ENCODE measurements at places on chromosomes 7 and 10. TPM values are rescaled to one million over a fixed set of nuclear protein-coding genes. Genes with fewer than 3 reads are reported as not detected.

ZDHHC6 gene
- polyA plus RNA-seq = 65.4 TPM

DNA sequence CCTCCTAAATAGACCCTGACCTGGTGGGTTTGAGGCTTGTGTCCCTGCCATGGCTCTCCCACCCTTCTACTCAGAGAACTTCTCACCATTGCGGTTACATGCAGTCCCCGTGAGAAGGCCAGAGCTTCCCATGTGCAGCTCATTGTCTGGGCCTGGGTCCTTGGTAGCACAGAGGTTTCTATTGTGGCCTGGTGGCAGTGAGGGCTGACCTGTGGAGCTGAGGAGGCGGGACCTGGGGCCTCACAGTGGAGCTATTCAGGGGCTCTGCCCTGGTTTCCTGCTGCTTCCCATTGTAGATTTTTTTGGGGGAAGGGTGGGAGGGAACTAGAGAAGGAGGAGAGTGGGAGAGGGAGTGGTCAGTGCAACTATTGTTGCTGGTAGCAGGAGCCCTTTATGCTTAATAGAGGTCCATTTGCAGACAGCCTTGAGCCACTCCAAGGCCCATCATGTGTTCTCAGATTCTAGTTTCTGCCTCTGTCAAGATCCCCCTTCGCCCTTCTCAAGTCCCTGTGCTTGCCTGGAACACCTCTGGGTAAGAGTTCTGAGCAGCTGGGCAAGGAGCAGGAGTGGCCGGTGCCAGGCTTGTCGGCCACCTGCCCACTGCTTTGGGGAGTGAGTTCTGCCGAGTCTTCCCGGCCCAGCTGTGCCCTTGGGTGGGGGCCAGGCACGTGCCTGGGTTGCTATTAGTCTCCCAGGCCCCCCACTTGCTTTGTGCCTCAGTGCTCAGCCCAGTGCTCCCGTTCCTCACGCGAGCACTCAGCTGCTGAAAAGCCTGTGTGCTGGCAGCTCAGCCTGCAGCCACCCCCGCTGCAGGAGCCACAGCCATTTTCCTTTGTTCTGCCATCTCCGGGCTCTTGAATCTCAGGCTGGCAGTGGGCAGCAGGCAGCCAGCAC is 10.7 kb downstream of the TSPAN14 start:
- no peak for DNase-seq

DNA sequence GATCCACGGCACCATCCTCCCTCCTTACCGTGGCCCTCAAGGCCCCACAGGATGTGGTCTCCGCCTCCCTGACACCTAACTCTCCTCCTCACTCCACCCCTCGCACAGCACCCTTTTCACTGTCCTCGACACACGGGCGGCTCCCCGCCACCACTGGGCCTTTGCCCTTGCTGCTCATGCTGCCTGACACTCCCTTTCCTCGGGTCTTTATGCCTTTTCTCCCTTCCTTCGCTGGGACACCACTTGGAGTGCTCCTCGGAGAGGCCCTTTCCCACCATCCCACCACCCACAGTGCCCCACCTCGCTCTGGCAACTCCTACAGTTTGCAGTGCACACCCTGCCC is 7.9 kb upstream of the INMT start:
- DNase-seq = no peak

MOGAT3 gene
- 0.87 TPM for polyA plus RNA-seq

GFRA1 gene
- 25.9 TPM for polyA plus RNA-seq

DNA sequence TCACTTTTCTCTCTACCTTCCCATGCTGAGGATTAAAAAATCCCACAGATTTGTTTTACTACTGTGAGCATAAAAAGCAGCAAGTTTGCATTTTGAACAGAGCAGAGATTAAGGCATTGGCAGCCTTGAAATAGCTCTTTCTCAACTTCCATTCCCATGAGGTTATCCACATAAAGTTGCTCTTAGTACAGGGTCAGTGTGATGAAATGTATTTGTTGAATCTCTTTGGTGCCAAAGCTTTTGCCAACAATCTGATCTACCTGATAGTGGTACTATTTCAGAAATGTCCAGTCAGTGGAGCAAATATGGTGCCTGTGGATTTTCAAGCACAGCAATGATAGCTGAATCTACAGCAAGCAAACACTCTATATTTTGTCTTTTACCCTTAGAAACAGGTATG is 254.8 kb downstream of the INHBA start:
- no peak for DNase-seq

- DNase-seq = no peak
These were observed 218.1 kb downstream of the CELF2 start for GRCh38 chr10:11235771-11236170.

DNA sequence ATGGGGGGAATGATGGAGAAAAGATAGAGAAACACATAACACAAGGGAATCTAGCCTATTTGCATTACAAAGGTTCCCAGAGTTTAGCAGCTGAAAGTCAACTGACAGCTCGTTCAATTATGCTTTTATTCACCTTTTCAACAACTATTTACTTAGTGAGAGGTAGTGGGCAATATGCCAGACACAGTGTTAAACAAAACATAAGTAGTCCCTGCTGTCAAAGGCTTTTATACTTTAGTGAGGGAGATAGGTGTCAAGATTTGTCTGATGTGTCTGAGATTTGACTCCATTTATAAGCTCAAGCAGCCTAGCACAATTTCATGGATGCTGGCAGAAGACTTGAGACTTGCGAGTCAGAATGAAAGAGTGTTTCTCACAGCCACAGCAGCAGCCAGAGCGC is 549.0 kb upstream of the VSTM2A start:
- DNase-seq = no peak

DNA sequence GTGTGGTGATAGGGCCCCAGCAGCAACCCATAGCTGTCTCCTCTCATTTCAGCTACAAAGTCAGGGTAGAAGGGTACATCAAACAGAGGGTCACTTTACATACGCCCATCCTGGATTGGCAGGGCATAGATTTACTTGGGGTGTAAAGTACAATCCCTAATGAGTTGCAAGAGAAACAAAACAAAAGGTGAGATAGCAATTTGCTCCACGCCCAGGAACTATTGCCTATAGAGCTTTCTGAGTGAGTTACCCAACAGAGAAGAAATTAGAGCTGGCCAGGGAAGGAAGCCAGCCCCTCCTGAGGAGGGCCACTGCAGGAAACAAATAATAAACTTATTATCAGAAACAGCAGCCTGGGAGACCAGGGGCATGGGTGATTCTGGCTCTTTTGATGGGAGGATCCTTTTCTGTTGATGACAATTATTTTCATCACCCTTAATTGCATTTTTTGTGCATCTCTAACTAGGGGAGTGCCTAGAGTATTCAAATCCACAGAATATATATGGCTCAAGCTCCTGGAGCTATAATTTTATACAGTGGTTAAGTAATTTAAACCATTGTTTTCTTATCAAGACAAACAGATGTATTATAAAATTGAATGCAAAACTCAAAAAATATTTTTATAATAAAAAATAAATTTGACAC is 47.4 kb downstream of the SLC26A5 start:
- no peak for DNase-seq

UFSP1 gene
- 1.5 TPM for polyA plus RNA-seq

DNA sequence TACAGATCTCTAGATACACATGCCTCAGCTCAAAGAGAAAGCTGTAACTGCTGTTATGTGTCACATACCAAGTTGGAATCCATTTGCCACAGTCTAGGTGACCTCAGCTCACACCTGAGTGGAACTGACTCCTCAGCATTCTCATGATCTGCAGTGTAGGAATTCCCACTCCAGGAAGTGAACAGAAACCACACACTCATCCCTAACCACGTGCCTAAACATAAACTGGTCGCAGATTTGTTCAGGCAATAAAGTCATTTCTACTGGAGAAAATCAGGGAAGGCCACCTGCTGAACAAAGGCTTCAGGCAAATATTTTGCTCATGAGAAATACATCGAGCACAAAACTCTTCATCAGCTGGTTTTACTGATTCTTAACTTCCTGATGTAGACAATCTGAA is 23.0 kb upstream of the ZMYND11 start:
- DNase-seq = no peak

DNA sequence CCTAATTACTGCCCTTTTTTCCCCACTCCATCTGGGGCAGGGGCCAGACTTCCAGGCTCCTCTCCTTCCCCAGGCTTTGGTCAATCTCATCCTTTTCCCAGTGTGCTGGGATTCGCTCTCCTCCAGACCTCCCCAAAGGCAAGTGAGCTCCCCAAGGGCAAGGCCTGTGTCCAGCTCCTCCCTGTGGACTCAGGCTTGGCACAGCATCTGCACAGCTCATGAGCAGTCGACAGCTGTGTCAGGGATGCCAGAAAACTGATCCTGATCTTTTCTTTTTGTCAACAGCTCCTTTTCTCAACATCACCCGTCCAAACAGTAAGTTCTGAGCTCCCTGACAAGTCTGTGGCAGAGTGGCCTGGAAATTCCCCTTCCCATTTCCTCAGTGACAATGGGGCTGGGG is 67.1 kb downstream of the C10orf120 start:
- no peak for DNase-seq

DNA sequence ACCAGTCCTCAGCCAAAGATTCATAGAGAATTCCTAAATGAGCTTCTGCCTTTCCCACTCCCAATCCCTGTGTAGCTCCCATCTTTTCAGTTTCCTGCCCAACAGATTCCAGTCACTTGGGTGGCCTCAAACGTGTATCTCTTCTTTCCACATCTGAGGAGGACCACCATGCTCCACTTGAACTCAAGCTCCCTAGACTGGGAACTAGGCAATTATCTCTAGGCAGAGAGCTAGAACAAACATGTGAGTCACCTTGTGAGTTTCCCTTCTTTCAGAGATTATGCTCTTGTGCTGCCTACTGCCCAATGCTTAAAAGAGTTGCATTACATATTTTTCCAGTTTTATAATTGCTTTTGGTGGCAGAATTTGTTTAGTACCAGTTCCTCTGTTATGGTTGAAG is 178.0 kb downstream of the MDFIC start:
- DNase-seq = no peak

AKR1C2 gene
- polyA plus RNA-seq = 7.2 TPM

- DNase-seq = no peak
These were observed 49.4 kb downstream of the SPAM1 start for GRCh38 chr7:123974326-123974908.

ZNF425 gene
- polyA plus RNA-seq = 6.4 TPM

DNA sequence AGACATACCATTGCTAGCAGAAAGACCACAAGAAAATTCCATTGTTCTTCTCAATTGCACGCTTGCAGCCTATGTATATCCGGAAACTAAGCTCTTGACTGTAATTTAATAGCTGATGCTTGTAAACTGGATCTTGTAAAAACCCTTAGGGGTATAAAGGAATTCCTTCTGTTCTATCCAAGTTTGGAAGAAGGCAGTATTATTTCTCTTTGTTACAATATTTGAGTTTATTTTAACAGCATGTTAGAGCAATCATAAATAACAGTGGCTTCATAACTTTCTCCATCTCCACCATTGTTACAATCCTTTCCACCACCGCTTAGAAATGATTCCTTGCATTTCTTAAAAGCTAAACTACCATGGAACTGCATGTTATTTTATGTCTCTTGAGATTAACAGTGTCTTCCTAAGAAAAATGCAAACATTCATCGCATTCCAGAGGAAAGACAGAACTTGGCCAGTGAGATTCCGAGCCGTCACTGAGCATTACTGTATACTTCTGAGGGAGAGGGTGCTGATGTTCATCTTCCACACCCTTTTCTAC is 92.5 kb downstream of the TRIL start:
- no peak for DNase-seq

GRCh38 chr7:96870934-96871333 is 134.4 kb upstream of the DLX6 start:
- DNase-seq = no peak

NUPR2 gene
- polyA plus RNA-seq = 2.0 TPM

DNA sequence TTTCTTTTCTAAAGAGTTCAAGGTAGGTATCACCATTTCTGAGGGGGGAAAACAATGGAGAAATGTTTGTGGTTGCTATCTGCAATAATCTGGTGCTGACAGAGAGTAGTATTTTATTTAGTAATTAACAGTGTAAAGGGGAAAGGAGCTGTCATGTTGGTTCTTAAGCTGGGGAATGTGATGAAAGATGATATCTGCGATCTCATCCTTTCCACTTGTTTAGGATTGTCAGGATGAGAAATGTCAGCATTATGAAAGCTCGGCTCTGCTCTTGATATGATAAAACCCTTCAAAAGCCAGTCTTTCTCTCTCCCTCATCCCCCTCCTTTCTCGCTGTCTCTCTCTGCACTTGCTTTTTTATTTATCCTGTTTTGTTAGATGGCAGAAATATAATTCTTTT is 106.1 kb downstream of the POU6F2 start:
- DNase-seq = no peak

CNPY4 gene
- polyA plus RNA-seq = 43.1 TPM

DNA sequence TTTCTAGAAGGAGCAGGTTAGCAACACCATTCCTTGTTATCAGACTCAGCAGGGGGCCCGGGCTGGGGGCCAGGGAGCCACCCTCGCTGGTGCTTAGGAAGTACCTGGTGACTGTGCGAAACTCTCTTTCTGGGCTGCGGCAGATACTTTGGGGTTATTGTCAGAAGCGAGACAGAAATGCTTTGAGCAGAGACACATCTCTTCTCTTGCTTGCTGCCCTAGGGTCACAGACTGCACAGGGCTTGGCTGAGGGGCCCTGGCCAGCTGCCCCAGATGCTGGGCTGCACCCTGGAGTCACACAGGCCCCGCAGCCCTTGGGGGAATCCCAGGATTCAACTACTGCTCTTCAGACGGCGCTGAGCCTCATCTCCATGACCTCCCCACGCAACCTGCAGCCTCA is 91.9 kb downstream of the WDFY4 start:
- DNase-seq = no peak

DNA sequence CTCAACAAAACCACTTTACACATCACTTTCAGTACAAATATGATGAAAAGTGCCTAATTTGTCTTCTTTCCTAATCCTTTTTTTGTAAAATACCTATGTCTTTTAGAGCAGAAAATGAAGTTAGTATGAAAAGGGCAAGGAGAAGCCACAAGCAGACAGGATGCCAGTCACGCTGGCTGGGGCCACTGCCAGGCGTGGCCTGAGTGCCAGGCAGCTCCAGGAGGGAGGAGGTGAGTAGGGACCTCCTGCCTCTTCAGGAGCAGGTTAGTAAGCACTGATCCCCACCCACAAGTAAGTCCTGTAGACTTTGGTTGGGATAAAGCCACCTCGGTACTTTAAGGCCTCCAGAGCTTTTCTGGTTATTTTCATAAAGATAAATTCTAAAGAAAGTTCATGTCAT is 432.0 kb downstream of the GRID1 start:
- no peak for DNase-seq

PHYHIPL gene
- polyA plus RNA-seq = 19.1 TPM

UPK3B gene
- polyA plus RNA-seq = 4.7 TPM

- no peak for DNase-seq
These were observed 336.2 kb downstream of the WDR11 start for GRCh38 chr10:121187391-121187790.

DNA sequence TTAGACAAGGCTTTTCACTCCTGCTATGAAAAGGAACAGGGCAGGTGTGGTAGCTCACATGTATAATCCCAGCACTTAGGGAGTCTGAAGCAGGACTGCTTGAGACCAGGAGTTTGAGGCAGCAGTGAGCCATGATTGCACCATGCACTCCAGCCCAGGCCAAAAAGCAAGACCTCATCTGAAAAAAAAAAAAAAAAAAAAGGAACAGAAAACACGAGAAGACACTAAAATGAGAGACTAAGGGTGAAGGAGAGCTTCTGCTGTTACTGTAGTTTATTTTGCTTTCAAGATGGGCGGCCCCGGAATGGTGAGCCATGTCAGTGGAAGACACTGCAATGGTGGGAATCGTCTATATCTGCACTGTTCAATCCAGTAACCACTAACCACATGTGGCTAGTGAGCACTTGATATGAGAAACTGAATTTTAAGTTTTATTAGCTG is 9.9 kb downstream of the PIP4K2A start:
- no peak for DNase-seq

- DNase-seq = no peak
These were observed 171.7 kb upstream of the PFKP start for GRCh38 chr10:2895594-2896196.

SPOCK2 gene
- 163 TPM for polyA plus RNA-seq

GRCh38 chr7:158049271-158049670 is 538.4 kb downstream of the PTPRN2 start:
- no peak for DNase-seq
